ENCODE measurements at places on chromosomes 5 and 9.
A peak's percentile ranks its signal among the peaks of the same experiment; 100 is the strongest.

DNA sequence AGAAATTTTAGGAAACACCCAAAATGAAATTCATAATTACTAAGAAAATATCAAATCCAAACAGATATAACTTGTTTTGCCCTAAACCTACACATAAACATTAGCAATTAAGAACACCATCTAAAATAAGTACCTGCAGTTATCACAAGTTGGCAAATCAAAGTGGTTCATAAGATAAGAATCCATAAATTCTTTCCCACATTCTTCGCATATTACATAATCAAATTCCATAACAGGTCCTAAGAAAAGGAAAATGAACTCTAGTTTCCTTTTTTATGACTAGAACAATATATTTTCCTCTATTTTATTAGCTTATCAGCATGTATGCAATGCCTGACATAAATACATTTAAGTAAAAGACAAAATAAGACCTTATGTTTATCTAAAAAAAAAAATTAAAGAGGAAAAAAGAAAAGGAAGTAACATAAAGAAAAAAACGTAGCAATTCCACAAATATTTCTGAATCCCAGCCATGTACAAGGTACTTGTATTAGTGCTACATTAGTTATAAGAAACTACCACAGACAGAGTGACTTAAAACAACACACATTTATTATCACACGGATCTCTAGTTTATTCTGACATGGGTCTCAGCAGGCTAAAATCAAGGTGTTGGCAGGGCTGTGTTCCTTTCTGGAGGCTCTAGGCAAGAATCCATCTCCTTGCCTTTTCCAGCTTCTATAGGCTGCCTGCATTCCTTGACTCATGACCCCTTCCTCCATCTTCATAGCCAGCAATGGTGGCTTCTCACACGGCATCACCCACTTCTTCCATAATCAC, 7.5 kb downstream of the XPA start:
- no peak for DNase-seq

DNA sequence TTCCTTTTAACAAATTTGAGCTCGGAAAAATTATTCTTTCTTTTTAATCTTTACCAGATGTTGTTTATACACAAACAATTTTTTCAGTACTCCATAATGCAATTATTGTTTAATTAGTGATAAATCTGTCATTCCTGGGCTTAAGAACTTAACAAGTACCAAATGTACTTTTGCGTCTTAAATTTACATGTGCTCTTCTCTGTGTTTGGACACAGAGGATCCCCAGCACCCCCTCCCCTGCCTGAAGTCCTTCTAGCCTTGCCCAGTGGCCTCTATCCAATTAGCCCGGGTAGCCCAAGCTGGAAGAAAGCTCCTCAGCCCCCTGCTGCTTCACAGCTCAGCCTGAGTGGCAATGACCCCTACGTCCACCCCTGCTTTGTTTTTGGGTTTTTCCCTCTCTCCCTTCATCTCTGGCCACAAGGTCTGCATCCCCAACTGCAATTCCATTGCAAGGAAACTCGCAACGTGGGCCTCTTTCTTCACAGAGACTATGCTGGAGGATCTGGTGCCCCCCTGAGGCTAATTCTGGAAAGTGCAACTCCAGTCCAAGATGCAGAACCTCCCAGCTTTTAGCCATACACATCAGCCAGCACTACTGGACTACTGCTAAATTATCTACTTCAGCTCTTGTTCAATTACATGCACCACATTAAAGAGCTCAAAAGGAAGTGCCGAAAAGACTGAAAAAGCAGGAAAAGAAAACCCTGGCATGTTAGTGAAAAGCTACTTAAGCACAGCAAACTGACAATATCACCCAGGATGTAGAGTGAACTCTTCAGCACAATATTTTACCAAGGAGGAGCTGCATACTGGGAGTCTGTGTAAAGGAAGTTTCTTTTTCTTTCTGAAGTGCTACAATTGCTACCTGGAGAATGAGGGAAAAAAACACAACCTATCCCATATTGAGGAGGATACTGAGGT, 186.2 kb downstream of the FANCC start:
- peak; percentile 79 for DNase-seq

DNA sequence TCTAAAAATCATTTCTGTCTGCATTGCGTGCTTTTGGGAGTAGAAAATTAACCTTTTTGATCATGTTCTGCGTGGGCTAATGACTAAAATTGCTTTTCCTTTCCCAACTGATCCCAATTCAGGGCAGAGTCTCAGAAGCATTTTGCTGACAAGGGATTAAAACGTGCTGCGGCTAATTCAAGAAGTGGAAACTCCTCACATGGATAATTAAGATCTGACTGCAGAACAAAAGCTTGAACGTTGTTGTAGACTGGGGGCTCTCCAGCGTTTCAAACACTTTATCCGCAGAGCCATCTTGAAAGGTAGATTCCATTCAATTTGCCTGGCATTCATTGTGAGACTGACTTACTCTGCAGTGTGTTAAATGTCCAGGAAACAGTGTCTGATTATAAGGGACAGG, 485.3 kb upstream of the DMAC1 start:
- DNase-seq: no peak

DNA sequence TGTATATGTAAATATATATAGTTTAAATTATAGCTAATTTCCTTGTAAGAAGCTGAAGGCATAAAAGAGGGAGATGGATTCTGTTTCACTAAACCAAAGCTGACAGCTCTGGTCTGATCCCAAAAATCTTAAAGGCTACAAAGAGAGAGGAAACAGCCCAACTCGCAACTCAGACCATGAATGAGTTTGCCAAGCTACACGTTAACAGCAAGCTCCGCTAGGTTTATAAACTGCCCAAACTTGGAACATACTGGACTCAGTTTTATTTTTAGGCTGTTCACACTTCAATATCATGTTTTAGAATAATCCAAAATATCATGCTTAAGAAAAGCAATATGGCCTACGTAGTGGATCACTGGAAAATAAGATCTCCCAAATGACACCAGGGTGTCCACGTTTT, 318.3 kb upstream of the RPS23 start:
- DNase-seq: no peak

GRCh38 chr9:92616655-92617111, 53.2 kb downstream of the IPPK start:
- DNase-seq: peak; percentile 58

GRCh38 chr5:61342071-61342501, 10.0 kb downstream of the ZSWIM6 start:
- no peak for DNase-seq

DNA sequence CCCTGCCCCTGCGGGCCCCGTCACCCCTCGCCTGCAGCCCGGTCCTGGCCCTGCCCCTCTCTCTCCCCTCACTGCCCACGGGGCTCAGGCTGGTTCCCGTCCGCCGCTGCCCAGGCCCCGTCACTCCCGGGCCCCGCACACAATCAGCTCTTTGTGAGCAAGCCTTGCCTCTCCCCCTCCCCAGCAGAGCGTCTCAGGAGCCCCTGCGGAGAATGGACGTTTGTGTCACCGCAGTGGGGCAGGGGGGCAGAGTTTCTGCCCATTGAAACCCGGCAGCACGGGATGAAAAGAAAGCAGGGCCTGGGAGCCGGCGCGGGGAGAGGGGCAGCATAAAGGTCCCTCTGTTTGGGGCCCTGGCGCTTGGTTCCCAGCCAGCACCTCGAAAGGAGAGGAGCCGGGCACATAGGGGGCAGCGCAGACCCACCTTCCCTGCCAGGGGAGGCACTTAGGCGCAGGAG, 13.5 kb upstream of the NUP214 start:
- DNase-seq: no peak

DNA sequence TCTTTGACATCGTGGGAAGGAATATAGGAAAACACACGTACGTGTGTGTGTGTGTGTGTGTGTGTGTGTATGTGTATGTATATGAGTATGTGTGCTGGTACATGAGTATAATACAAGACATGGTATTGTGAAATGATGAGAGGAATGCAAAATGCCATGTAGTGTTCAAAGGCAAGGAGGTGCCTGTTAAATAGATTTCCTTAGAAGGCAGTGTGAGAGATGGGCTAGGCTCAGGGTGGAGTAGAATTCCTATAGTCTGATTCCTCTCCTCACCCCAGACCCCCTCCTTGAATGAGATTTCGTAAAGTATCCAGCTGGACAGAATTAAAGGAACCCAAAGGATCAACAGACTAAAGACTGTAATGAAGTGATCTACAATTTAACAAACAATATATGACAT, 11.1 kb downstream of the GPR21 start:
- DNase-seq: peak; percentile 29

DNA sequence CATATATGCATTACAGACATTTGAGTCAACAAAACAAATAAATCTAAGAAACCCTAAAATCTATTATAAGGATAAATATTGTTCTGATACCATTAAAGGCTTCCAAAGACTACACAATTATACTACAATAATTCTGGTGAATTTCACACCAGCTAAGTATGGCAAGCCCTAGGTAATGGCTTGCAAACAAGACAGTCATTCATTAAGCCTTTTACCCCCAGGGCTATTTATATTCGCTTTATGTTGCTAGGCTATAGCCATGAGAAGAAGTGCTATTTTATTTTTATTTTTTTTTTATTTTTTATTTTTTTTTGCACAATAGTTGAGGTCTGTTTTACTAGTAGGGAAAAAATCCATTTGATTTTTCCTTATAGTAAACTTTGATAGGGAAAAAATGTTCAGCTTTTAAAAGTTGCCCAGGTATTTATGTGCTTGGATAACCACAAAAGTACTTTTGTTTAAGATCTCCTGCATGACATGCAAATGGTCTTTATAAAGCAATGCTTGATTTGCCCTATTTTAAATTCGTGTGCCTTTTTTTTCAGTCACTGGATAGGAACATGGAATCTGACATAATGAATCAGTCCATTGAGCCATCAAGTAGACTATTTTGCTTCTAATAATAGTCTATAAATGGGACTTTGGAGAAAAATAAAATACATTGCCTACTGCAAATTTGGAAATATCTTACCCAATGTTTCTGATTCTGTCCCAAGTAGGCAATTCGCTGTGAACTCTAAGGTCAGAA, 946.3 kb upstream of the COX7C start:
- no peak for DNase-seq

Data from AG08396 (cell line).